ENCODE measurements at places on chromosomes 7 and 10. TPM values are rescaled to one million over a fixed set of nuclear protein-coding genes. Genes with fewer than 3 reads are reported as not detected.

DNA sequence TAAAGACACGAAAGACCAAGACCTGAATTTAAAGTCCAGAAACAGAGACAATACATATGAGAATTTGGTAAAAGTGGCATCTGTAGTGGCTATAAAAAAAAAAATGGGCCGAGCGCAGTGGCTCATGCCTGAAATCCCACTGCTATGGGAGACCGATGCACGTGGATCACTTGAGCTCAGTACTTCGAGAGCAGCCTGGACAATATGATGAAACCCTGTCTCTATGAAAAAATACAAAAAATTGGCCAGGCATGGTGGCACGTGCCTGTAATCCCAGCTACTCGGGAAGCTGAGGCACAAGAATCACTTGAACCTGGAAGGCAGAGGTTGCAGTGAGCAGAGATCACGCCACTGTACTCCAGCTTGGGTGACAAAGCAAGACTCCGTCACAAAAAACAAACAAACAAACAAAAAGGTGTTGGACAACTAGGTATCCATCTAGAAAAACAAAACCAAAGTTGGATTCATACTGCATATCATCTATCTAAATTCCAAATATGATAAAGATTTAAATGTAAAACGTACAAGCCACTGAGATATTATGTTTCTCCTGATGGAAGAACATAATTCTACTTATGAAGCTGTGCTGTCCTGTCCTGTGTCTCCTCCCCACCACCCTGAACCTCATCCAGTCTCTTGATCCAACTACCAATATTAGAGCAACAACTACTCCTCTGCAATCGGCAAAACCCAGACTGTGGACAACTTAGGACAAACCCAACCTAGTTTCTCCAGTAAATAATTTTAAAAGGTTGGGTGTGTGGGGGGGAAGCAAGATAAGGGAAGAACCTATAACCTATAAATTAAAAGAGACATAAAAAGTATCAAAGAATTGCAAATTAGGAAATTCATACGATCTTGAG is 53.7 kb downstream of the ATAD1 start:
- H3K4me3 ChIP-seq: no peak overlapping the region
- H3K4me1 ChIP-seq: no peaks in the 10 kb centered on the region

GRCh38 chr10:24790073-24790472 is 66.4 kb upstream of the ARHGAP21 start:
- no peak for DNase-seq
- H3K4me1 ChIP-seq: no peaks in the 10 kb centered on the region
- no peaks in the 10 kb centered on the region for H3K36me3 ChIP-seq
- H3K4me3 ChIP-seq: no peak overlapping the region
- no peak overlapping the region for H3K27ac ChIP-seq

- peaks cover 16% of the 10 kb centered on the region for H3K4me1 ChIP-seq
- H3K27me3 ChIP-seq: no peaks in the 10 kb centered on the region
- H3K4me3 ChIP-seq: no peak overlapping the region
- H3K36me3 ChIP-seq: peaks cover 9% of the 10 kb centered on the region
Measured at GRCh38 chr10:17210361-17210760, 8.9 kb upstream of the TRDMT1 start.

GSAP gene
- total RNA-seq: 25.7 TPM

DNA sequence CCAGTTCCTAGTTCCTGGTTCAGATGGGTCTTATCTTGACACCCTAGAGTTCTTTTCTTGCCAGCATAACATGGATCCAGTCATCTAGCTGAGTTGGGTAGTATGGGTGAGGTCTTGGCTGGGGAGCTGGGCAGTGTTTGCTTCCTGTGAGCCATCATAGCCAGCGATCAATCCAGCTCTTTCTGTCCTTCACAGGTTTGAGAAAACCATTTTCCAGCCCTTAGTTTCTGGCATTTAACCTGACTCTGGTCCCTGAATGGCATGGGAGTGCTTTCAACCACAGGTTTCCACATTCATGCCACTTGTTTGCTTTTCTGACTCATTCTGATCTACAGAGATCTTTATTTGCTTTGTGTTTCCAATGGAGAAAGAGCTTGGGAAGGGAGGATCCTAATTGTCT is 8.6 kb downstream of the SLC13A1 start:
- DNase-seq: no peak
- H3K36me3 ChIP-seq: no peaks in the 10 kb centered on the region
- no peaks in the 10 kb centered on the region for H3K27me3 ChIP-seq
- H3K27ac ChIP-seq: no peak overlapping the region
- H3K4me3 ChIP-seq: no peak overlapping the region

DNA sequence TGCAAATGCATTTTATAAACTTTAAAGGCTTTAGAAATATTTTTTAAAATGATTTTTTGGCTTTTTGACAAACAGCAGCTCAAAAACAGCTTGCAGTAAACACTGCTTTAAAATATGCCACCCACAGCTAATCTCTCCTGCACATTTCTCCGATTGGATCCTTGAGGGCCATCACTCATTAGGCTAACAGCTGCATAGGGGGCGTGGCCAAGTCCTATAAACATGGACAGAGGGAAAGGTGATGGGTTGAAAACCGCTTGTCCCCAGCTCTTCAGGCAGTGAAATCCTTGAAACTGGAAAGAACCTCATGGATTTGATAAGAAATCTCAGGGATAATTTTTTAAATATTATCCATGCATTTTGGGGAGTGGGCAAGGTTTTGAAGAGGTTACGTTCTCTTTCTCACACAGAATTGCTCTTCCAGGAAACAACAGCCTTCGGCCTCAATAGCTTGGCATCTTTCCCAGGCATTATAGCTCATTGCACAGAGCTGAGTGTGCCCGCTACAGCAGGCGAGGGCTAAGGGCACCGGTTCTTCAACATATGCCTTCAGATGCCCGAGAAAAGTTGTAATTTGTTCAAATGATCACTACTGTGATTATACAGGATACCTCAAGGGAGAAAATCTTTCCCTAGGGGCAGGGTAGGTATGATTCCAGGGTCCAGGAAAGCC is 1.7 kb downstream of the PLEKHS1 start:
- no peak overlapping the region for H3K4me3 ChIP-seq
- H3K27me3 ChIP-seq: peaks cover 3% of the 10 kb centered on the region
- H3K36me3 ChIP-seq: no peaks in the 10 kb centered on the region
- no peak for DNase-seq

GRCh38 chr7:112510001-112510742 is 29.4 kb downstream of the LSMEM1 start:
- H3K4me1 ChIP-seq: no peaks in the 10 kb centered on the region
- H3K36me3 ChIP-seq: no peaks in the 10 kb centered on the region
- no peak overlapping the region for H3K27ac ChIP-seq
- H3K4me3 ChIP-seq: no peak overlapping the region
- DNase-seq: no peak

TPK1 gene
- total RNA-seq: 19.1 TPM

STRIP2 gene
- 0.42 TPM for total RNA-seq

DNA sequence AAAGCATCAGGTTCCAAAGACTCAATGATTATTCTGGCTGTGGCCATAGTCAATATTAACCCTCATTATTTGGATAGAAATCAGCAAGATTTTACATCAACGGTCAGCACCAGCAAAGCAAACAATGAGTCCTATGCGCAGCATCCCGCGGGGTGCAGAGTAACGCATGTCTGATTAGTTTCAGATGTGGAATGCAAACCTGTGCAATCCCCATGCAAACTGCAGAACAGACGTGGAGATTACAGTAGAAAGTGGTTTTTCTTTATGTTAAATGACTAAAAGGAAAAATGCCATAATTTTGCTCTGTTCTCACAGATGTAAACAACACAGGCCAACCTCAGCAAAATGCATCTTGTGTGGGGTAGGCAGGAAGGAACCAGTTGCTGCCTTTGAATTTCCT is 258.1 kb upstream of the GRB10 start:
- no peak overlapping the region for H3K4me3 ChIP-seq
- no peaks in the 10 kb centered on the region for H3K4me1 ChIP-seq
- no peak overlapping the region for H3K27ac ChIP-seq
- no peak for DNase-seq
- H3K36me3 ChIP-seq: no peaks in the 10 kb centered on the region

DNA sequence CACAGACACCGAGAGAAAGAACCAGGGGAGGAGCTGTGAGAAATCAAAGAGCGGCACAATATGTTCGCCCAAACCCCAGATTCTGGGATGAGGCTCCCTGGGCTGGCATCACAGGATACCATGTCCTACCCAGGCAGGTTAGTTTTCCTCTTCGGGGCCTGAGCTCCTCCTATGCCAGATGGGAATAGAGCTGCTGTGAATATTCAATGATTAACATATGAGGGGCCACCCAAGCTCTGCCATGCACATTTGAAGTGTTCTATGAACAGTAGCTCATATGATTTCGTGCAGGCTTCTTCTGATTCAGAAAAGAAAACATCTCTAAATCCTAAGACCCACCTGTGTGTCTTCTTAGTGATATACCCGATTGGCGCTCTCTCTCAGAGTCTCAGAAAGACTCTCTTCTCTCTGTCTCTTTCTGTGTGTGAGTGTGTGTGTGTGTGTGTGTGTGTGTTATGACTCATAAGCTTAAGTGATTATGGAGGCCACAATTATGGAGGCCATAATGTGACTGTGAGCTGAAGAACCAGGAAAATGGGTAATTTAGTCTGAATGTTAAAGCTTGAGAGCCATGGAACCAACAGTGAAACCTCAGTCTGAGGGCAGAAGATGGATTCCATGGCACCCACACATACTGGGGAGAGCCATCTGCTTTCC is 220.5 kb downstream of the KLF6 start:
- no peaks in the 10 kb centered on the region for H3K4me1 ChIP-seq
- no peak for DNase-seq
- H3K27ac ChIP-seq: no peak overlapping the region
- no peak overlapping the region for H3K4me3 ChIP-seq
- H3K27me3 ChIP-seq: peaks cover 3% of the 10 kb centered on the region

- no peaks in the 10 kb centered on the region for H3K27me3 ChIP-seq
- DNase-seq: no peak
- H3K4me3 ChIP-seq: no peak overlapping the region
- H3K27ac ChIP-seq: no peak overlapping the region
Measured at GRCh38 chr7:71511361-71511807, 379.4 kb downstream of the GALNT17 start.

EEPD1 gene
- total RNA-seq: 4.5 TPM
